ENCODE measurements at places on chromosomes 2 and 18. TPM values are rescaled to one million over a fixed set of nuclear protein-coding genes. Genes with fewer than 3 reads are reported as not detected.

Gene CD226
- 1.1 TPM for total RNA-seq

DNA sequence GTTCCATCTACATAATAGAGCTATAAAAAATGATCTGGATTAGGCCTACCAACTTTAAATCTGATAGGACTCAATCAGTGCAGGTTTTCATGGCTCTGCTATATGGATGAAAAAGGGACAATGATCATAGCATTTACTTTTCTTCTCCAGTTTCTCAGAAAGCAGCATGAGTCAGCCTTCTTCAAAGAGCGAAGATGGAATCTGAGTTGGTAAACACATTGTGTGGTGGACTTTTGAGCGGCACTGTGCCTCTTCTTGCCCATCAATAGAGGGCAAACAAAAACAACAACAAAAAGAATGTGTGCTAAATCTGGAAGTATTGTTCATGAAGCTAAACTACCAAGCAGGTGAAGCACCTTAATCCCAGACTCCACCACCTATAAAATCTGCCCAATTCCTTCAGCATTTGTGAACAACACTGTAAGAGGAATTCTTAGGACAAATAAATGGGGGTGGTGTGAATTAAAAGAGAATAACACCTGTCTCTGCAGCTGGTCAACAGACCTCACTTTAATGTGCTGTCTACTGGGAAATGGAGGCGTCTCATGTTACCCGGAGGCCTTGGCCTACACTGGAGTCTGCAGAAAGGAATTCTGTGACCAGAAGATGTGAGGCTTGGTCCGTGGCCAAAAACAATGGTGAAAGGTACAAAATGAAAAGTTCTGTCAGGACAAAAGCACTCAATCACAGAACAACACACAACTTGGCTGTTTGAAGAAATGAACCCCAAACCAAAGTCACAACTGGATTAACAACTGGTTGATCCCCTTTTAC is 609.0 kb downstream of the IRS1 start:
- no peak overlapping the region for H3K4me3 ChIP-seq
- peak; percentile 31 for DNase-seq
- H3K27me3 ChIP-seq, result no peaks in the 10 kb centered on the region
- H3K4me1 ChIP-seq, result peaks cover 14% of the 10 kb centered on the region
- no peak overlapping the region for H3K27ac ChIP-seq
- no peaks in the 10 kb centered on the region for H3K36me3 ChIP-seq

DNA sequence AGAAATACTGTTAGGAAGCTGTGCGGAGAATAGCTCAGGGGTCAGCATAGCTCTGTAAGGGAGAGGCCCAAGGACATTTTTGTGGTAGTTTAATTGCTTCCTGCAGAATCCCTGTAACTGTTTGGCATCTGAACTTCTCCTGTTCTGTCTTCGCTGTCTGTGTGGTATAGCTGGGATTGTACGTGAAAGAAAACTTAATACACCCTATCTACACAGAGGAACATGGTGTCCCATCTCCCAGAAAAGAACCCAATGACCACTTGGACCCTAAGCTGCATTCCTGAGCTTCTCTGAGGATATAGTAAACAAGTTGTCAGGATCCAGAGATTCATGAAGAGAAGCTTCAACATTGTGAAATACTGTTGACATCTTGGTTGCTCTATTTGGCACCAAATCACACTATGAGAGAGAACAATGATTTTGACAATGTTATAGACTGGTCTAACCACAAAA is 81.3 kb downstream of the CDC42EP3 start:
- H3K36me3 ChIP-seq, result no peaks in the 10 kb centered on the region
- H3K4me1 ChIP-seq, result peaks cover 14% of the 10 kb centered on the region
- peak; percentile 61 for DNase-seq

DNA sequence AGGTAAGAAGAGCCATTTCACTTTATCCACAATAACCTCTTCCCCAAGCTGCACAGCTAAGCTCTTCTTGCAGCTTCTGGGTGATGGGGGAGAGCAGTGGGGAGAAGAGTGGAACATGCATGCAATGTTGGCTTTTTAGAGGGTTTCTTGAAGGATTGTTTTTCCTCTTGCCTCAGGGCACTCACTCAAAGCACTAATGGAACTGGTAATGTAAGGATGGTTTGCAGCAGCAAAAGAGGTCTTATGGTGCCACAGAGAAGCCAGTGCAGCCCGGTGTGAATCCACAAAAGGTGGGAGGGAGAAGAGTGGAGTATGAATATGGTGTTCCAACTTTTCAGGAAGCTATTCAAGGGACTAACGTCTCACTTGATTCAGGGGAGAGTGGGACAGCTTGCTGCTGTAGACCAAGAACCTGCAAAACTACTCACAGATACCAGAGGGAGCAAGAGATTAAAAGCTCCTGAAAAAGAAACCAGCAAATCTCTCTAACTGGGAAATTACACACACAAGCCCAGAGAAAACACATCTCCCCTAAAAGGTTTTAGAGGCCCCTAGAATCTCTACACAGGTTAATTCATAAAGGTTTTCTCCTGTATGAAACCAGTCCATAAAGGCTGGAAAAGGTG is 116.4 kb downstream of the CHN1 start:
- H3K4me1 ChIP-seq, result no peaks in the 10 kb centered on the region
- H3K27ac ChIP-seq, result no peak overlapping the region
- no peaks in the 10 kb centered on the region for H3K36me3 ChIP-seq
- no peak overlapping the region for H3K4me3 ChIP-seq
- H3K27me3 ChIP-seq, result no peaks in the 10 kb centered on the region

- no peak overlapping the region for H3K27ac ChIP-seq
- H3K36me3 ChIP-seq, result peaks cover 2% of the 10 kb centered on the region
- no peaks in the 10 kb centered on the region for H3K27me3 ChIP-seq
- no peaks in the 10 kb centered on the region for H3K4me1 ChIP-seq
Measured at GRCh38 chr2:232183279-232183678, 195.3 kb upstream of the ALPP start.

GRCh38 chr2:43312755-43313641 is 86.6 kb upstream of the ZFP36L2 start:
- H3K27me3 ChIP-seq, result 0 out of 2 replicates have a peak, but pooled peaks cover 2% of the 10 kb centered on the region
- no peak overlapping the region for H3K4me3 ChIP-seq
- H3K36me3 ChIP-seq, result no peaks in the 10 kb centered on the region

All from IMR-90 (cell line).